ENCODE measurements at places on chromosomes 2 and 18. TPM values are rescaled to one million over a fixed set of nuclear protein-coding genes. Genes with fewer than 3 reads are reported as not detected.

Gene SLC5A7
- total RNA-seq: not detected

Gene GPR39
- total RNA-seq: 3.8 TPM

Gene C1QL2
- not detected for total RNA-seq

Gene HTRA2
- 35.2 TPM for total RNA-seq

Gene GMPPA
- 72.2 TPM for total RNA-seq

DNA sequence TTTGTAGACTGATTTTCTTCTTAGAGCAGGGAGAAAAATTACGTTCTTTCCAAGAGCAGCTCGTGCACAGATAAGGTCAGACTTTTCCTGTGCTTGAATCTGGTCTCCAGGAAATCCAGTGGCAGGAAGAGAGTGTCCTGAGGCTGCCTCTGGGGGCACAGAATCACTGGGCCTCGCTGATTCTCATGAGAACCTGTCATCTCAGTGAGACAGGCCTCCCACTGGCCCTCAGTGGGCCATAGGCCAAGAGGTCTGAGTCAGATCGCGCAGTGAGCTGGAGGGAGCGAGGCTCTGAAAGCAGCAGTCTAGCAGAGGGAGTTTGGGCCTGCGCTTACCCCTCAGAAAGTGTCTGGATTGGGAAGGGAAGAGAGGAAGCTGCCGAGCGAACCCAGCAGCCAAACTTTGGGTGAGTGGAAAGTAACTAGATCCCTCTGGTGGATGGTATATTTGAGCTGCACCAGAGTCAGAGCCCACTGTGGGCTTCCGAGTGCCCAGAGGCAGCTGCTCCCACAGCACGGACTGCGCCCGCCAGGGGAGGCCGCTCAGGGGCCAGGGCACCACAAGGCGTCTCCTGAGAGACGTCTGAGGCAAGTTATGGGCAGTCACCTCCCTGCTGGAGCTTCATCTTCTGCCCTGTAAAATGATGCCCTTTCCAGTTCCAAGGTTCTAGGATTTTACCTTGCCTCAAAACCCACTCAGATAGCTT lies 8.2 kb downstream of the GDF7 start:
- DNase-seq: peak; percentile 90

- no peak for DNase-seq
Measured at GRCh38 chr2:140154271-140154670, 1374.1 kb upstream of the NXPH2 start.

- DNase-seq: no peak
Measured at GRCh38 chr18:49949951-49950395, 136.6 kb upstream of the ACAA2 start.

GRCh38 chr2:62292190-62292589 lies 96.3 kb downstream of the B3GNT2 start:
- DNase-seq: no peak

DNA sequence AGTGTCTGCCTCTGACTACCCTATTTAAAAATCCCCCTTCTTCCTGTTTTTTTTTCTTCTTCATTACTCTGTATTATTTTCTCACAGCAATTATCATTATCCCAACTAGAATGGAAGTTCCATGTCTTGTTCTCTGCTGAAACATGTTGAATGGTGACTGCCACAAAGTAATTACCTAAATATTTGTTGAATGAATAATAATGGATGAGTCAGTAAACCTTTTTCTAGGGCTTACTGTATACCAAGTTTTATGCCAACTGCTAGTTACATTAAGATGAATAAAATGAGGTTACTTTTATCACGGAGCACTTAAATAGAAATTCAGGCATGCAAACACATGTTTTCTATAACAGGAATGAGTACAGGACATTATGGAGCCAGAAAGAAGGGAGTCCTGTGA lies 490.6 kb downstream of the THSD7B start:
- DNase-seq: peak; percentile 65

DNA sequence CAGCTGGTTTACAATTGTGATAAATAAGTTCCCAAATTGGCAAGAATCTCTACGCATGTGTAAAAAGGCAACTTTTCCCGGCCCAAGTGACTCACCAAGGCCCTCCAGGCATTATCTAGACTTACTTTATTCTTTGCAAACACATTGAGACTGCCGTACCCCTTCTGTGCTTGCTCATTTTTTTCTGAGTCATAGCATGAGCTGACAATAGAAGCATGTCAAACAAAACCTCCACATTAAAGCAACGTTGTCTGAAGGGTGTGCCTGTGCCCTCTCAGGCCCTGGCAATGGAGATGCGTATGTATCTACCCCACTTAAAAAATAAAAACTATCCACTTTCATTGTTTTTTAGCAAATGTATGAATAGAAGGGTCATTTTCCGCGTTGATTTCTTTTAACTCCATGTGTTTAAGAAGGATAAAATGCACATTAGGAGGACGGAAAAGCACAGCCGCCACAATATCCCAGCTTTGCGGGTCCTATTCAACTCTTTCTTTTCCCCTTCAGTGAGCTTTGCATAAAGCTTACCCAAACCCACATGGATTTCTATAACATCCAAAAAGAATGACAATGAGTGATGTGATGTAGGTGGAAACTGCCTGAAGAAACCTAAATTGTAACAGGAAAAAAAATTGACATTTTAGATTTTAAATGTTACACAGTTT lies 298.2 kb downstream of the CDCA7 start:
- peak; percentile 96 for DNase-seq

GRCh38 chr18:27605107-27605834 lies 420.2 kb upstream of the CHST9 start:
- peak; percentile 81 for DNase-seq

DNA sequence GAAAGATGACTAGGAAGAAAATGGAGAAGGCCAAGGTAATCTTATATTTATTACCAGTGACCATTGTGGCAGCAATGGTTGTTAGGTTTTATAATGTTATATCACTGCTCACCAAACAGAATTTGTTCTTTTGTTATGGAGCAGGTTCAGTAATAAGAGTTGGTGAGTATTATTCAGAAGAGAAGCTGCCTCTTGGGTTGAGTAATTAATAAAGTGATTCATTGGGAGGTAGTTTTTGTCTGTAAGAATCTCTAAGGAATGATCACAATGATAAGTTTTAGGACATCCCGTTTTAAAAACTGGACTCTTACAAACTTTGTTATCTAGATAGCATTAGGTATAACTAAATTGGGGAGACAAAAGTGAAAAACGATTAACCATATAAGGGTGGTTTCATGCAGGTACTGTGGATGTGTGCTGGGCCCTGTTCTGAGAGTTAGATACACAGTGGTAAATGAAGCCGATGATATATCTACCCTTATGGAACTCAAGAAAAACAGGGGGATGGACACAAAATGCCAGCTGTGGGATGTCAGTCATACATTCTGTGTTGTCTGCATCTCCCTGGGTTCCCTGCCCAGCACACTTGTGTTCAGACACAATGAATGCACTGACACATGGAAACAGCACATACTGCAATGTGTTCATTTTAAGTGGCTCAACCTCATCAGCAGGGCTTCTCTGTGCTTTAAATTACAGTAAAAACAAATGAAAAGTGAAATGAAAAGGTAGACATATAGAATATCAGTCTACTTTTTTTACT lies 7.5 kb downstream of the MAP4K4 start:
- DNase-seq: peak; percentile 74
